ENCODE measurements at places on chromosomes 2 and 18.

- DNase-seq: no peak
Observed at GRCh38 chr2:237868631-237869342, 9.4 kb downstream of the RAMP1 start.

GRCh38 chr2:115976916-115977315 lies 1534.5 kb downstream of the DPP10 start:
- DNase-seq: no peak

GRCh38 chr2:212451786-212452231 lies 86.8 kb downstream of the ERBB4 start:
- no peak for DNase-seq

GRCh38 chr2:96409081-96409819 lies 73.7 kb downstream of the NCAPH start:
- DNase-seq: no peak

GRCh38 chr2:164979113-164979512 lies 23.8 kb upstream of the SLC38A11 start:
- no peak for DNase-seq

Measured in NCI-H2081 treated with DMSO at 0.1 percent for 48 hours (cell line).